ENCODE measurements at places on chromosomes 3 and 15. TPM values are rescaled to one million over a fixed set of nuclear protein-coding genes. Genes with fewer than 3 reads are reported as not detected.

- H3K4me1 ChIP-seq, result no peaks in the 10 kb centered on the region
- no peak overlapping the region for H3K27ac ChIP-seq
- no peaks in the 10 kb centered on the region for H3K36me3 ChIP-seq
Observed at GRCh38 chr3:107690522-107691138, 167.9 kb downstream of the BBX start.

- H3K36me3 ChIP-seq, result no peaks in the 10 kb centered on the region
- H3K27me3 ChIP-seq, result no peaks in the 10 kb centered on the region
- no peak for DNase-seq
- no peak overlapping the region for H3K4me3 ChIP-seq
- H3K27ac ChIP-seq, result no peak overlapping the region
- H3K4me1 ChIP-seq, result no peaks in the 10 kb centered on the region
Observed at GRCh38 chr3:163721596-163721995, 1356.7 kb downstream of the SI start.

OR5H15 gene
- not detected for total RNA-seq

DNA sequence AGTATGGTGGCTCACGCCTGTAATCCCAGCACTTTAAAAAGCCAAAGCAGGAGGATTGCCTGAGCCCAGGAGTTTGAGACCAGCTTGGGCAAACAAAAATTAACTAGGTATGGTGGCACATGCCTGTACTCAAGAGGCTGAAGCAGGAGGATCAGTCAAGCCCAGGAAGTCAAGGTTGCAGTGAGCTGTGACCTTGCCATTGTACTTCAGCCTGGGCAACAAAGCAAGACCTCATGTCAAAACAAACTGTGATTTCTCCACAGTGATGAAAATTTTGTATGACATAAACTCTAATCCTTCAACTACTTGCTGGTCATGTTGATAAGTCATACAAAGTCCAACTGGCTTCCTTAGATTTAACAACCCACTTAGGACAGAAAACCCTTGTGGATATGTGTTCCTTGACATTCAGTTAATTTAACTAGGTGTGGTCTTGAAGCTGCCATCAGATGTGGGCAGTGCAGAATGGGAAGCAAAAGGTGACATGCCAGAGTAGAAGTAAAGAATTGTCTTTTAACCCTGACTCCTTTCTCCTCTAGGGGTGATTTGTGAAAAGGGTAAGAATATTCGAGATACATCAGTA lies 263.3 kb downstream of the PTPRG start:
- no peak overlapping the region for H3K27ac ChIP-seq
- no peaks in the 10 kb centered on the region for H3K4me1 ChIP-seq
- H3K27me3 ChIP-seq, result no peaks in the 10 kb centered on the region
- no peaks in the 10 kb centered on the region for H3K36me3 ChIP-seq

- no peaks in the 10 kb centered on the region for H3K36me3 ChIP-seq
- no peak for DNase-seq
- H3K27ac ChIP-seq, result no peak overlapping the region
- no peaks in the 10 kb centered on the region for H3K27me3 ChIP-seq
Observed at GRCh38 chr15:69718436-69718835, 265.8 kb downstream of the RPLP1 start.

GRCh38 chr3:79329154-79329553 lies 438.6 kb downstream of the ROBO1 start:
- H3K36me3 ChIP-seq, result no peaks in the 10 kb centered on the region
- no peaks in the 10 kb centered on the region for H3K4me1 ChIP-seq
- H3K4me3 ChIP-seq, result no peak overlapping the region
- H3K27me3 ChIP-seq, result no peaks in the 10 kb centered on the region
- DNase-seq, result no peak

ZNF774 gene
- 5.2 TPM for total RNA-seq

NLGN1 gene
- 0.85 TPM for total RNA-seq

- H3K27me3 ChIP-seq, result peaks cover 10% of the 10 kb centered on the region
- H3K27ac ChIP-seq, result no peak overlapping the region
- no peak overlapping the region for H3K4me3 ChIP-seq
- H3K36me3 ChIP-seq, result no peaks in the 10 kb centered on the region
- no peaks in the 10 kb centered on the region for H3K4me1 ChIP-seq
Observed at GRCh38 chr15:101521591-101521990, 32.1 kb upstream of the PCSK6 start.

DNA sequence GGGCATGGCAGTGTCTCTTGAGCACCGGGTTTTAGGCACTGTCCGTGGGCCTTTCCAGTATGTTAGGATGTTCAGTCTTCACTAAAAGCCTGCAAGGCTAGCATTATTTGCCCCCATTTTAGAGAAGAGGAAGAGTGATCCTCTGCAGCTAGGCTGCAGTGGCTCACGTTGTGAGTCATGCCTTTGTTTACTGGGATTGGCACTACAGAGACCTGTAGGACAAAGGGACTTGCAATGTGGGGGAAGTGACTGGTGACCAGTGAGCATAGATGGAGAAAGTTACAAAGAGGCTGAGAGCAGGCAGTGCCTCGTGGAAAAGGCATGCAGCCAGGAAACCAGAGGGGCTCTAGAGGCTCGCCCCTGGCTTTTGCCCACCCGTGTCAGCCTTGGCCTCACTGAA lies 26.8 kb upstream of the CPNE9 start:
- DNase-seq, result no peak
- no peaks in the 10 kb centered on the region for H3K27me3 ChIP-seq
- H3K36me3 ChIP-seq, result no peaks in the 10 kb centered on the region
- no peak overlapping the region for H3K27ac ChIP-seq

DNA sequence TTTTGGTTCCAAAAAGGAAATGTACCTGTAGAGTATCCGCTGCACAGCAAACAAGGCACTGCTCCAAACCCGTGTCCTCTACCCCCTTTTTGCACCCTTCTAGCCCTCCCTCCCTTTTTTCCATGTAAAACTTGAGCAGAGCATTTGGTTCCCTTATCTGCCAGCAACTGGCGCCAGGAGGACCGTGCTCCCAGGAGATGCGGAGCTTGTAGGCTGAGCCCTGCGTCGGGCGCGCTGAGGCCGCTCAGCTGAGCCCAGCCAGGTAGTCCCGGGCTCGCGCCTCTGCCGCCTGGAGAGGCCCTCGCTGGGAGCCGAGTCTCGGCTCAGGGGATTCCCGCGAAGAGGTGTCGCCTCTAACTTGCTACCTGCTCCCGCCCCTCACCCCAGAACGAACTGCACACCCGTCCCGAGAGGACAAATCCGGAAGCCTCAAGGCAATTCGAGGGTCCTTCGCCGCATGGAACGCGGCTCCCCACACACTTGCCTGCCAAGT lies 575 bp downstream of the TRPM7 start:
- no peaks in the 10 kb centered on the region for H3K27me3 ChIP-seq
- H3K4me3 ChIP-seq, result peak overlapping the region; percentile 81
- H3K27ac ChIP-seq, result peak overlapping the region; percentile 91
- H3K4me1 ChIP-seq, result peaks cover 15% of the 10 kb centered on the region
- DNase-seq, result no peak
- no peaks in the 10 kb centered on the region for H3K36me3 ChIP-seq

TNK2 gene
- total RNA-seq, result 72.3 TPM

GRCh38 chr3:128546646-128547045 lies 53.6 kb upstream of the GATA2 start:
- DNase-seq, result no peak
- no peak overlapping the region for H3K27ac ChIP-seq
- H3K36me3 ChIP-seq, result no peaks in the 10 kb centered on the region
- H3K27me3 ChIP-seq, result no peaks in the 10 kb centered on the region
- no peak overlapping the region for H3K4me3 ChIP-seq

- DNase-seq, result no peak
- no peaks in the 10 kb centered on the region for H3K36me3 ChIP-seq
- no peak overlapping the region for H3K27ac ChIP-seq
- H3K4me3 ChIP-seq, result no peak overlapping the region
Observed at GRCh38 chr3:139916271-139916670, 18.7 kb upstream of the CLSTN2 start.

- no peaks in the 10 kb centered on the region for H3K27me3 ChIP-seq
- H3K36me3 ChIP-seq, result no peaks in the 10 kb centered on the region
- no peak for DNase-seq
- no peak overlapping the region for H3K27ac ChIP-seq
- no peaks in the 10 kb centered on the region for H3K4me1 ChIP-seq
- no peak overlapping the region for H3K4me3 ChIP-seq
Observed at GRCh38 chr15:38050529-38051448, 116.3 kb downstream of the TMCO5A start.

TLR9 gene
- total RNA-seq, result not detected

GRCh38 chr3:23085261-23085660 lies 117.9 kb upstream of the UBE2E2 start:
- H3K4me3 ChIP-seq, result no peak overlapping the region

GRCh38 chr3:128804811-128805155 lies 74.6 kb upstream of the ACAD9 start:
- H3K36me3 ChIP-seq, result peaks cover 21% of the 10 kb centered on the region
- H3K27ac ChIP-seq, result 0 out of 2 replicates have a peak overlapping the region, but pooled peaks have one; percentile 44
- H3K4me1 ChIP-seq, result peaks cover 17% of the 10 kb centered on the region
- no peak for DNase-seq
- H3K4me3 ChIP-seq, result no peak overlapping the region

- DNase-seq, result no peak
- H3K27me3 ChIP-seq, result peaks cover 5% of the 10 kb centered on the region
- H3K4me3 ChIP-seq, result no peak overlapping the region
Observed at GRCh38 chr3:194198938-194199337, 63.0 kb downstream of the HES1 start.

- 0 out of 2 replicates have a peak overlapping the region, but pooled peaks have one; percentile 13 for H3K4me3 ChIP-seq
- H3K4me1 ChIP-seq, result peaks cover 11% of the 10 kb centered on the region
- H3K27ac ChIP-seq, result no peak overlapping the region
Observed at GRCh38 chr3:169666376-169667165, 3.1 kb upstream of the MECOM start.

GRCh38 chr3:32593903-32594525 lies 23.4 kb upstream of the DYNC1LI1 start:
- DNase-seq, result no peak
- H3K36me3 ChIP-seq, result no peaks in the 10 kb centered on the region
- no peaks in the 10 kb centered on the region for H3K4me1 ChIP-seq
- H3K27ac ChIP-seq, result no peak overlapping the region

GRCh38 chr3:61311044-61311443 lies 59.8 kb upstream of the FHIT start:
- no peaks in the 10 kb centered on the region for H3K27me3 ChIP-seq
- no peak overlapping the region for H3K27ac ChIP-seq
- H3K4me3 ChIP-seq, result no peak overlapping the region
- no peak for DNase-seq

LCTL gene
- not detected for total RNA-seq

UCN2 gene
- 1.8 TPM for total RNA-seq

GRCh38 chr15:67114846-67115585 lies 49.6 kb downstream of the SMAD3 start:
- peak overlapping the region; percentile 100 for H3K27ac ChIP-seq
- peaks cover 8% of the 10 kb centered on the region for H3K36me3 ChIP-seq
- no peak for DNase-seq
- H3K4me3 ChIP-seq, result no peak overlapping the region

- no peak for DNase-seq
- no peaks in the 10 kb centered on the region for H3K36me3 ChIP-seq
- H3K4me3 ChIP-seq, result no peak overlapping the region
Observed at GRCh38 chr3:22939349-22939748, 263.8 kb upstream of the UBE2E2 start.

DNA sequence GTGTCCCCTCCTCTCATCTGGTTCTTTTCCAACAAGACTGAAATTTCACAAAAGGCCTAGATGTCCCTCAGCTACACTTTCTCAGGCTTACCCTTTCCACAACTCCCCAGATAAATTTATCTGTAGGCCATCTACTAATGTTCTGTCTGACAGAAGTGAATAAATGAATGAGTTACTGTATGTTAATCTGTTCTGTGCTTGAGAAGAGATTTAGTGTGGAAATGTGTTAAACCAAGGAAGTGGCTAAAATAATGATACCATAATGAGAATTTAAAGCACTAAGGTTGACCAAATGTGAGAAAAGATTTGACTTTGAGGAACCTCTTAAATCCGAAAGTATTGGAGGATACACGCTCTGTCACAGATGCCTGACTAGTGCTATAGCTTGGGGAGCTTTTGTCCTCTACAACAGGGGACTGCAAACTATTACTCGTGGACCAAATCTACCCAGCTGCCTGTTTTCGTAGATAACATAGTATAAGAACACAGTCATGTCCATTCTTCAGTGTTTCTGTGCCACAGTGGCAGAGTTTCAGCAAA lies 74.8 kb upstream of the P2RY1 start:
- no peaks in the 10 kb centered on the region for H3K4me1 ChIP-seq
- no peak for DNase-seq
- H3K27me3 ChIP-seq, result no peaks in the 10 kb centered on the region
- no peaks in the 10 kb centered on the region for H3K36me3 ChIP-seq
